ENCODE measurements at places on chromosomes 2 and 18. TPM values are rescaled to one million over a fixed set of nuclear protein-coding genes. Genes with fewer than 3 reads are reported as not detected.

GRCh38 chr18:48996901-48997463 lies 46.2 kb upstream of the SMAD7 start:
- DNase-seq, result no peak

- no peak for DNase-seq
These were observed 158.9 kb downstream of the DOK6 start for GRCh38 chr18:69559604-69560003.

GRCh38 chr2:196086517-196087368 lies 18.1 kb upstream of the DNAH7 start:
- no peak for DNase-seq

DNA sequence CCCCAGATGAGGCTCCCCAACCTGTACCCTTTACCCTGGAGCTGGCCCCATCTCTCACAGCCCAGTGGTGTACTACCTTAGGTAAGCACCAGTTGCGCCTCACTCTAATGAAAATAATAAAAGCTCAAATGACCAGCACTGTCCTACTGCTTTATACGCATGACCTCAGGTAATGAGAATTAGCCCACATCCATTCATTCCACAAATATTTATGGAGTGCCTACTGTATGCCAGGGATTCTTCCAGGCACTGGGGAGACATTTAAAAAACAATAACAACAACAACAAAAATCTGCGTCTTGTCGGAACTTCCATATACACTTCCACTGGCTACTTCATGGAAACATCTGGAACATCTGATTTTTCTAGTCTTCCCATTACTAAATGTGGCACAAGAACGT lies 20.8 kb downstream of the HPCAL1 start:
- no peak for DNase-seq

DNA sequence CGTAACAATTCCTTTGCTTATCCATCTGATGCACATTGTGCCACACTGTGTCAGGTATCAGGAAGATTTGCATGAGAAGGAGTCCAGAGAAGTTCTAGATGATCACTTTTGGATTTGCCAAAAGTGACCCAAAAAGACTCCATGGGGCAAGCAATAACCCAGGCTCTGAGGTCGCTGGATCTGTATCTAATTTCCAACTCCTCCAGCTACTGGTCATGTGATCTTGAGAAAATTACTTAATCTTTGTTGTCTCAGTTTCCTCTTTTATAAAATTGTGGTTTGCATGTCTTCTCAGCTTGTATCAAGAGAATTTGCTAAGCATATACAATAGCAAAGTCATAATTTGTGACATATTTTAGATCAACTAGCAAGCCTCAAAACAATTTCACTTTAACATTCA lies 61.3 kb upstream of the ITGA4 start:
- DNase-seq, result no peak

DNA sequence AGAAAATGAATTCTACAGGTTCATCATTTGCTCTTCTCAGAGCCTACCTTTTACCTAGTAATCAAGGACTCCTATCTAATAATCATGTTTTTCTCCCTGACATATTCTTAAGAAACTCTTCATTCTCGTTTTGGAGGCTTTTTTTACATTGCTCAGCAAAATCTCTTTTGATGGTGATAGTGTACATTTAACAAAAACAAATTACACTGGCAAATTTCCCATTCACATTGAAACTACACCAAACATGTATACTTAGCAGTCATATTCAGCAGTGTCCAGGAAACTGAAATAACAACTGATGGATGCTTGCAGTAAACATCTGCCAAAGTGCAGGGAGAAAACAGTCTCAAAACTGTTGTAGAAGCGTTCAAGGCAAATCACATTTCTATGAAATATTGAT lies 4.4 kb upstream of the VIT start:
- DNase-seq, result no peak

- DNase-seq, result peak; percentile 28
These were observed 75.3 kb downstream of the SDC1 start for GRCh38 chr2:20149703-20150030.

GRCh38 chr2:30218814-30219213 lies 12.5 kb upstream of the LBH start:
- no peak for DNase-seq

The ZNF385B gene
- total RNA-seq, result 0.97 TPM

The RESP18 gene
- not detected for total RNA-seq

Measured in lower leg skin (tissue), 4 donors.